ENCODE measurements at places on chromosomes 2 and 18.
A peak's percentile ranks its signal among the peaks of the same experiment; 100 is the strongest.

GRCh38 chr2:36387258-36387916 lies 31.8 kb downstream of the CRIM1 start:
- peak; percentile 30 for DNase-seq

DNA sequence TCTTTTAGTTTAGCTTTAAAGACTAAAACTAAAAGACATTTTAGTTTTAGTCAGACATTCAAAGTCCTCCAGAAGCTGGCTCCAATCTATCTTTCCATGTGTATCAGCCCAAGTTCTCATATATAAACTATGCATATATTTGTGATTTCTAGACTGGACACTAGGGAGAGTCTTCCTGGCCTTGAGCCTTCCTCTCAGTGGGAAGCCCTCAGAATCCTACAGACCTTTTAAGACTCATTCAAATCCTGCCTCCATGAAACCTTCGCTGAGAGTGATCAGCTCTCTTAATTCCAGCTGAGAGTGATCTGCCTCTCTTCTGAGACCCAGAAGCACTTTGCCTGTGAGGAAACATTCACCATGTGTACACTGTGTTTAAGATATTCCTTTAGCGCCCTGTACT lies 452.7 kb downstream of the TGIF1 start:
- DNase-seq, result no peak

DNA sequence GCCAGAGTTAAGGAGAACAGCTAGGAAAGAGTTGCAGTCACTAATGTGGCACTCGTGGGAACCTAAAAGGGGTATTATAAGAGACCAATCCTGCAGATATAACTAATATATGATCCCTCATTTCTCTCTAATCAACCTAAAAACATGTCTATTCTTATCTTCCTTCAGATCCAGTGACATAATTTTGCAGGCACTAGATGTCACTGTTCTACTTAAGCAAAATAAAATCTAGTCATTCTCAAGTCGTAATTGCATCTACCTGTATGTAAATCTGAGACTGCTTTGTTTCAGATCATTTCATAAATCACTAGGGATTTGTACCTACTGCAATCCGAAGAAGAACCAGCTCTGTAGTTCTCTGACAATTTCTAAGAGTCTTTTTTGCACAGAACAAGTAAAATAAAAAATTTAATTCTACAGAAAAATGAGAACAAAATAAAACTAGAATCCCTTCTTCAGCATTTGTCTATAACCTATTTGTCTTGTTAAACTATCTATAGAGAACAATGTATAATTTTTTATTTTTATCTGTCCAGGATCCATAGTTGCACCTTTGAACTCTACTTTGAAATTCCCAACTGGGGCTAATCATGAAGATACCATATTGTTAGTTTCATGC lies 56.5 kb upstream of the ERBB4 start:
- DNase-seq, result peak; percentile 72

DNA sequence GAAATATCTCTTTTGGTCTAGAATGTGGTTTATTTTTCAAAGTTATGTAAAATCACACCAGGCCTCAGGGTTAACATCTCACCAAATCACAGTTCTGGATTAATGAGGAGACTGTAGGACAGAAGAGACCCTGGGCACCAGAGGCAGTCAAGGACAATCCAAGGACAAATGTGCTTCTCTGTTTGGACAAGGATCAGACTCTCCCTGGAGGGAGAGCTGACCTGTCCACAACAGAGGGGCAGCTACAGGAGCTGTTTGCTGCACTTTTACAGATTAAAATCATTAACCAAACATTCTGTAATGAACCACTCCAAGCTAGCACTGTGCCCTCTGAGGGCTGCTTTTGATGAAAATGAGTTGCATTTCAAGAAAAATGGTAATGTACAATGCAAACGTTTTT lies 690.6 kb upstream of the SLC8A1 start:
- DNase-seq, result no peak

DNA sequence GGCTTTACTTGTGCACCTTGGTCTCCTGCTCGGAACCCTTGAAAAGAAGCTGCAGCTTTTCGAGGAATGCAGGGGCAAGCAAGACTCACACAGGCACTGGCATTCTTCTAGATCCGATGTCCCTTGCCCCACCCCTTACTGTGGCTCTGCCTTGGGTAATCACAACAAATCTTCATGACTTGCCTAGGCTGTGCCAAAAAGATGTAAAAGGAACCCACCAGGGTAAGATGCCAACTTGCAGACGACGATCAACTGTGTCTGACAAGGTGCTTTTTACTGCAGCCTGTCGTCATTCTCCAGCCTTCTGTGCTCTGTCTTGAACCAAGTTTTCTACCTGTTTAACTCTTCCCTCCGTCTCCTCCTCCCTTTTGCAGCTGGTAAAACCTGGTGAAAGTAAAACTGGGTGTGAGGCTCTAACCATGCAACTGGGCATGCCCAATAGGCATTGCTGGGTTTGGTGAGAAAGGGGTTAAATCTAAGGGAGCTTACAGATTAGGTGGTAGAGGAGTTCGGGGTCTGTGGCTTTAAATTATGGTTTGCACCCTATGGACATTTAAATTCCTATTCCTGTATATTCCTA lies 909 bp upstream of the NRXN1 start:
- no peak for DNase-seq

GRCh38 chr2:218961229-218961628 lies 1.8 kb downstream of the CDK5R2 start:
- DNase-seq, result no peak

DNA sequence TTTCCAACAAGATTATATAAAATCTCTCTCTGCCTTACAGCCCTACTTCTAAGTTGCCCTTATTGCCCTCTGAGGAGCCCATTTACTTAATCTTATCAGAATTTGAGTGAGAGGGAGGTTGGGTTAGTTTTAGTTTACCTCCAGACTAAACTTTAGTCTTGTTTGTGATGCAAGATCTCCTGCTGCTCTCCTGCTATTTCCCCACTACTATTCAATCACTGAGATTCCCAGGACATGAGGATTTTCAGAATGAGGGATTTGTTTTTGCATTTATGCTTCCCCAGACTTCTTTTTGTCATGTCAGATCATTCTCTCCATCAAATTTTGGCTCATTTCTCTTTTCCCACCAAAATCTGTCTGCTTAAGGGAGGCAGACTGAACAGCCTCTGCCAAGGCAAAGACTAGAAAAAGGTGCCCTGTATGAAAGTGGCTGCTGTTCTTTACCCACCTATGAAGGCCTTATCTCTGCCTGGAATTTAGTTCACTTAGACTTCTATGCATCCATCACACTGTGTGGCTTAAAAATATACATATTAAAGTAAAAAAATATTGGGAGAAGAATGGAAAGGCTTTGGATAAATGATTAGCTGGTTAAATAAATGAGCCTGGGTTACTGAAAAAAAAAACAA lies 401.3 kb downstream of the PID1 start:
- no peak for DNase-seq

DNA sequence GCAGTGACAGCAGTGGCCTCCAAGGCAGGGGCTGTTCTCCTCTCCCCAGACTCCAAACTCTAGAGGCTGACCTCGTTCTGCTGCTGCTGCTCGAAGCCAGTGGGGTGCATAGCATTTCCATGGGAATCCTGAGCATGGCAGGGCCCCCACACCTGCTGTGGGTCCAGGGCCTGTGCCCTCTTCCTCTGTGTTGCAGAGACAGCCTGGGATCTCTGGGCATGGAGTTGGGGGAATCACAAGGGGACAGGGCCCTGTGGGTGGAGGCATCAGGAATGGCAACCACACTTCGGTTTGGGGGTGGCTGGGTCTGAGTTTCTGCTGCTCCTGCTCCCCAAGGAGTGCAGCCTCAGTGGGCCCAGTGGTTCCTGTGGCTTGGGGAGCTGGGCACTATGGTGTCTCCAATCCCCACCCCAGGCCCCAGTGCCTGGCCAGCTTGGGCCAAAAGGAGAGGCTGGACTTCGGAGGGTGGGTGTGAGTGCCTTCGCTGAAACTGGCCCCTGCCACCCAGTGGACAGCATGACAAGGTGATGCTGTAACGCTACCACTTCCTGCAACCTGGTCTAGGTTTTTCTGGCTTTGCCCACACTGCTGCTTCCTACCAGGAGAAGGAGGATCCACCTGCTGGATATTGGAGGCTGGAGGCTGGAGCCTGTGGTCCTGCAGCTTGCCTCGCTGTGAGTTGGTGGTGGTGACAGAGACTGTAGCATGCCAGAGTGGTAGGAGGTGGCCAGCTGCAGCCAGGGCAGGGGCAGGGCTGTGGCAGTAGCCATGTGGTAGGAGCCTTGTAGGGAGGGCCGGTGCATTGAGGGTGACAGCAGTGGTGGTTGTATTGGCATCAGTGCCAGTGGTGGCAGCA lies 56.6 kb downstream of the SOWAHC start:
- no peak for DNase-seq

DNA sequence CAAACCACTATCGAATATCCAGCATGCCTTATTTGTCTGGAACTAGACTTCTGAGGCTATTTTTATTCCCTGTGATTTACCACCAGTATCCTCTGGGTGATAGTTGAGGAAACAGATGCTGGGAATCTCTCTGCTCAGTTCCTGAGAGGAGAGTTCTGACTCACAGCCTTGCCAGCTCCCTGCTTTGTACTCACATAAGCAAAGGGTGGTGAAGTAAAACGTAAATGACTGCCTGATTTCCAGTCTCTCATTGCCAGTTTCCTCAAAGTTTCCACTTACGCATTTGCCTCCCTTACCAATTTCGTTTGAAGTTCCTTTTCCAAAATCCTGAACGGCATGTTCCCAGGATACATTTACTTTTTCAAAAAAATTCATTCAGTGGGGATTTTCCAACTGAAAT lies 69.2 kb upstream of the HNRNPA3 start:
- peak; percentile 57 for DNase-seq

DNA sequence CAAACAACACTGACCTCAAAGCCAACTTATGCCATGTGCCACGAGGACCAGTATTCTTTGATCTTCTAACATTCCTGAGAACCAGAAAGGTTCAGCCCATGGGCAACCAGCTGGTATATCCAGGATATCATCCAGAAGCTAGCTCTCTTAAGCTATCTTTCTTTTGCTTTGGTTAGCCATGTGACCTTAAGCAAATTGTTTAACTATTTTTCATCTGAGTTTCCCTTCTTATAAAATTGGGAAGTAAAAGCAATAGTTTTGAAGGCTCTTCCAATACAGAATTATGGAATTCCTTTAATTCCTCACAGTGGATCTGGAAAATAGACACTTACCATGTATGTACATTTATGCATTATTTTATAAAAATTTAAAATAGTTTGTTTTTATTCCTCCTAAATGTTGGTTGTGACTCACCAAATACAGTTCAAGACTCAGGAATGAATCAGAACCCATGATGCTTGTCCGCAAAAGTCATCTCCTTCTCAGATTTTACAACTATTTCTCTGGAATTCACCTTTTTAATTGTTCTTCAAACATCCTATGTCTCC lies 435.7 kb downstream of the ZEB2 start:
- DNase-seq, result peak; percentile 61

DNA sequence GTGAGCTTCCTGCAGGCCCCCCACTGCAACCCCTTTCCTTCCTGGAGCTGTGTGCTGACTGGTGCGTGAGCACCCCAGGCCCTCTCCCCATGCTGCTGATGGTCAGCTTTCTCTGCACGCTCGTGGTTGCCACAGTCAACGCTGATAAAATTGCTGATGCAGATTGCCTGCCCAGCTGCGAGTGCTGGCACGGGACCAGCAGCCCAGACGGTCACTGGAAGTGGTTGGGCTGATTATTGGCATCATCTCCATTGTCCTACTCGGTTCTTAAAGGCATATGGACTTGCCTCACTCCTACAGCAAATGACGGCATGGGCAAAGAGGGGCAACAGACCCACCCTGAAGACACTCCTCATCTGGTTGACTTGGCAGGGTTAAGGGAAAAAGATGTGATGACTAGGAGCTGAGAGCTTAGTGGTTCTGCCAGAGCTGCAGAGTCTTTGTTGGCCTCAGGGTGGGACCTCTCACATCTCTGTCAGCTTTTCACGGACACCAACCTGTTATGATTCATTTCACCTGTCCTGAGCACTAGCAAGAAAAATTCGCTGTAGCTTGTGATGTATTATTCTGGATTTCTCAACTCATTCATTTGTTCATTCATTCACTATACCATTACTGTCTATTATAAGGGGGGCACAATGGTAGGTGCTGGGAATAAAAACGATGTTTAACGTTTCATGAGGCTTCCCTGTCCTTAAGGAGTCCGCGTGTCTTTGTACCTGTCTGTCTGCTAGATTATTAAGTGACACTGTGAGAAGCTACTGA lies 38.4 kb downstream of the PAX8 start:
- DNase-seq, result peak; percentile 99

DNA sequence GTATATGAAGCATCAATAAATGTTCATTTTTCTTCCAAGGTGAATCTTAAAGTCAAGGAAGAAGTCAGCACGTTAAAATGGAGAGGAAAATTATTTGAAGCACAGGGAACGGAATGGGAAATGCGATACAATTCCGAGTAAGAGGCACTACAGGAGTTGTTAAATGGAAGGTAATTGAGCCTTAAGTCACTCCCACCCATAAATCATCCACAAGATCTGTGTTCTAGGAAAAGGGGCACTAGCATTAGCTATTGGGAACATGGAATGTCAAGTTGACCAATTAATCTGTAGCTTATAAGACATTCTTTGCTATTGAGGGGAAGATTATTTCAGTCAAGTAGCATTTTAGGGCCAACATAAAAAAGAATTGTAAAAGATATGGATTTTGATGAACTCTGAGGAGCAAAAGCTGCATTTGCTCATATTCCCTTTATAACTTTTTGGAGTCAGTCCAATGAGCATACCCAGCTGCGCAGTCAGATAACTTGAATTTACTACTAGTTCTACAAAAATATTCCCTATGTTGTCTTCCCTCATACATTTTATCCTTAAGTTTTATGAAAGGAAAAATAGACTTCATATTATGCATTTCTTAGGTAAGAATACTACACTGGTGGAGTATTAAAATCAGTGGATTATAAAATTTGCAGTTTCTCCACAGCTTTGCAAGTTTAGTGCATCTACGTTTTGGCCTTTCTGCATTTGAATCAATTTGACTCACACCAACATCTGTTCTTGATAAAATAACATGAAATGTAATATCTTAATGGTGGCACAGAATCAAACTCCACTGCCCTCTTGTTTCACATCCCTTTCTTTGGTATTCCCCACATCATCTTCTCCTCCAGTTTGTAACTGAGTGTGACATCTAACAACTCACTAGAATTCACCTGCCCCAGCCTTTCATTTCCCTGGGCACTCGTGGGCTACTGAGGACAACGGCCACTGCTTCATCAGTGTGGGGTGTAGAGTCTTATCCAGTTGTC lies 95.6 kb downstream of the SP3 start:
- DNase-seq, result no peak

- no peak for DNase-seq
Observed at GRCh38 chr2:39246382-39246980, 2.7 kb upstream of the CDKL4 start.

- no peak for DNase-seq
Observed at GRCh38 chr2:19806591-19806990, 95.2 kb downstream of the TTC32 start.

DNA sequence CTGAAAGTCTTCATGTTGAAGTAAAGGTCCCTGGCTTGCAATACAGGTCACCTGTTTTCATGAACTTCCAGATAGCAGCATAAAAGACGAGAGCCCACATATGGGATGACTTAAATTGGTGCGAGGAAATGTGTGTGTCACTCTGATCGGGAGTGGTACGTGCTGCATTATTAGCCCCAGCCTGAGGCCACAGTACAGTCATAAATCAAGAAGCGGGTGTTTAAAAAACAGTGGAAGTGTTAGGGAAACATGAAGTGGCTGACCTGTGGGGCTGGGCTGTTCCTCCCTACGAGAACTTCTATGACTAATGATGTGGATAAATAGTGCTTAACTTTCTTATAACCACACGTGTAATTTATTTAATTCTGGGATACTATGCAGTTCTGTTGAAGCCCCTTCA lies 24.4 kb downstream of the RDH14 start:
- peak; percentile 97 for DNase-seq

GRCh38 chr2:75326645-75327044 lies 127.3 kb upstream of the TACR1 start:
- no peak for DNase-seq
